ENCODE measurements at places on chromosomes 3 and 15. TPM values are rescaled to one million over a fixed set of nuclear protein-coding genes. Genes with fewer than 3 reads are reported as not detected.

- no peak overlapping the region for H3K4me3 ChIP-seq
- H3K4me1 ChIP-seq = peaks cover 79% of the 10 kb centered on the region
- no peak for DNase-seq
- no peaks in the 10 kb centered on the region for H3K36me3 ChIP-seq
These were observed 6.5 kb downstream of the KLHL24 start for GRCh38 chr3:183641882-183642281.

DNA sequence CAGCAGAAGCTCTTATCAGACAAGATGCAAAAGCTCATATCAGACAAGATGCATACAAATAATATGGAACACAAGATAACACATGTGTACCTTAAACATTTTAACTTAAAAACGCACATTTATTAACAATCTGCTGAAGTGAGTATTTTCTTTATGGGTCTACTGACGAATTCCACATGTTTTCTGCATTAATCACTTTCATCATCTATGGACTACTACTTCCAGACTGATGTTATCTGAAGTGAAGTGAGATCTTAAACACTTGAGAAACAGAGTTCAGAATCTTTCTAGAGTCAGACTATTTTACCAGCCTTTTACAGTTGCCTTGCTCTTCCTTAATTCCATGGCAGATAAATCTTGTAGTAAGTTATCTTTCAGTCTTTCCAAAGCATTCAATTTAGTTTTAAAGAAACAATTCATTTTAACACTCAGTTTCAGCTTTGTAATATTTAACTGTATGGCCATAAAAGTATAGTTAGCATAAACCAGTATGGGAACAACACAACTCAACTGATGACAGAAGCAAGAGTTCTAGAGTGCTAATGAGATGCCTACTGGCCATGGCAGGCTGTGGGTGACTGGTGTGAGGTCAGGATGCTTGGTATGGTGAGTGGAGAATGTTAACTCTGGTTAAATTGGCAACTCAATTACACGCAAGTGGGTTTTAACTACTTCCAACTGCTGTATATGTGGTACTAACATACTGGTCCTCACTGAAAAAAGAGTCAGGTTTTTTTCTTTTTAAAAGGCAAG lies 9.8 kb downstream of the CMTM6 start:
- no peaks in the 10 kb centered on the region for H3K27me3 ChIP-seq
- H3K4me1 ChIP-seq = peaks cover 8% of the 10 kb centered on the region
- DNase-seq = no peak

GRCh38 chr3:156705761-156706616 lies 31.6 kb downstream of the TIPARP start:
- no peak overlapping the region for H3K4me3 ChIP-seq
- no peaks in the 10 kb centered on the region for H3K27me3 ChIP-seq
- no peak for DNase-seq
- H3K27ac ChIP-seq = no peak overlapping the region
- H3K4me1 ChIP-seq = no peaks in the 10 kb centered on the region

- no peak overlapping the region for H3K4me3 ChIP-seq
- no peak for DNase-seq
- H3K27ac ChIP-seq = no peak overlapping the region
These were observed 181.3 kb downstream of the SNRPN start for GRCh38 chr15:25136119-25136518.

GRCh38 chr3:126018995-126019394 lies 50.0 kb downstream of the ROPN1B start:
- no peaks in the 10 kb centered on the region for H3K27me3 ChIP-seq
- no peaks in the 10 kb centered on the region for H3K36me3 ChIP-seq
- H3K4me3 ChIP-seq = no peak overlapping the region
- H3K4me1 ChIP-seq = peaks cover 26% of the 10 kb centered on the region
- no peak for DNase-seq

DNA sequence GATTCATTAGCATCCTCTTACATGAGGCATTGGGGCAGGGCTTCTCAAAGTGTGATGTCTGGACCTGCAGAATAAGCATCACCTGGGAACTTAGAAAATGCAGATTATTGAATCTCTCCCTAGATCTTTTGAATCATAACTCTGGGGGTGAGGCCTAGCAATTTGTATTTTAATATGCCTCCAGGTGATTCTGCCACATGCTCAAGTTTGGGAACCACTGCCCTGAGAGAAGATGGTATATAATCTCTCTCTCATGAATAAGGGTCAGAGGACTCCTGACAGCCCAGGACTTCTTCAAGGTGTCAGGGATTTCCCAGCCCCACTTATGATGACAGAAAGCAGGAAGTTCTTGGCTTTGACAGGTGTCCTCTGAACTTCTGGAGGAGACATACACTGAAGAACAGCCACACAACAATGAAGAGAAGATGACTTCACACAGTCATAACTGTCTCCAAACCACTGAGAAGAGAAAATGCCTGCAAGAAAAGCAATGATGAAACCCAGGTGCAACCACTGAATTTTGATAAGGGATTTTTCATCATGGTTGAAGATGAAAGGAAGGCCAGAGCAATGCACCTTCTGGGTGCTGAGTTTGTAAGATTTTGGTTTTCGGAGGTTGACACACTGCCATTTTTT lies 211.9 kb upstream of the MRPL3 start:
- H3K27ac ChIP-seq = no peak overlapping the region
- no peaks in the 10 kb centered on the region for H3K27me3 ChIP-seq
- no peak overlapping the region for H3K4me3 ChIP-seq

DNA sequence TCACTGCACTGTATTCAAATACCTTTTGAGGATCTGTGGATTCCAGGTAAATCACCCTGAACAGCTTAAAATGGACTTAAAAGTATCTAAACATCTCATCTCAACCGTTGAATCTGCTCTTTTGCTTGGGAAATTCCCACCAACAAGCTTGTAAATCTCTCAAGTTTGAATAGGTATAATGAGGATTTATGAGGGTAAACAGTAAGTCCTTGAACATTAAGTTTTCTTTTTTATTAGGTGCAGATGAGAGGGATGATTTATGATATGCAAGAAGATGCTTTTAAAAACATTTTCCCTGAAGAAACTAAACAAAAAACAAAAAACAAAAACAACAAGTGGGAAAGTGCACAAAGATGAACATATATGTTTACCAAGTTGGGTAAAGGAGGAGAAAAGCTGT lies 290.6 kb downstream of the ROBO1 start:
- no peaks in the 10 kb centered on the region for H3K4me1 ChIP-seq
- H3K27ac ChIP-seq = no peak overlapping the region
- no peaks in the 10 kb centered on the region for H3K36me3 ChIP-seq
- H3K4me3 ChIP-seq = no peak overlapping the region

GRCh38 chr3:49054344-49054862 lies 25.2 kb upstream of the IMPDH2 start:
- no peak overlapping the region for H3K4me3 ChIP-seq
- H3K27me3 ChIP-seq = no peaks in the 10 kb centered on the region
- H3K4me1 ChIP-seq = no peaks in the 10 kb centered on the region
- no peak for DNase-seq
- H3K36me3 ChIP-seq = peaks cover 82% of the 10 kb centered on the region
- H3K27ac ChIP-seq = no peak overlapping the region

- no peak for DNase-seq
- H3K27ac ChIP-seq = no peak overlapping the region
- H3K36me3 ChIP-seq = no peaks in the 10 kb centered on the region
- H3K27me3 ChIP-seq = no peaks in the 10 kb centered on the region
These were observed 449.6 kb downstream of the MECOM start for GRCh38 chr3:169213956-169214355.

GRCh38 chr15:47791161-47791560 lies 73.9 kb downstream of the SEMA6D start:
- no peaks in the 10 kb centered on the region for H3K36me3 ChIP-seq
- no peak for DNase-seq
- H3K4me3 ChIP-seq = no peak overlapping the region
- no peaks in the 10 kb centered on the region for H3K27me3 ChIP-seq

DNA sequence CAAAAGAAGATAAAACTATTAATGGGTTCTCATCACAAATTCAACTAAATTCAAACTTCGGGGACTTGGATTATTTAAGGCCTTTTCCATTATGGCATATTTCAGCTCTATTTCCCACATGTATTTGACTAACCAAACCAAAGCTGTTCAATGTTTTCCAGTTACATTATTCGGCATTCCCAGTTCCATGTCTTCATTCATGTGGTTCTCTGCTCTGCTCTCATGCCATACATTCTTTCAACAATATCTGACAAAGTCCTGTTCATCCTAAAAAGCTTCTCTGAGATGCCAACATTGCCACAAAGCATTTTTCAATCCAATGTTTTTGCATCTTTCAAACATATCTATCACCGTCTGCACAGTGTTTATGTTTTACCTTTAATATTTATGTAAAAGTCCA lies 141.4 kb downstream of the GREM1 start:
- H3K27me3 ChIP-seq = no peaks in the 10 kb centered on the region
- peaks cover 49% of the 10 kb centered on the region for H3K4me1 ChIP-seq
- DNase-seq = no peak
- H3K4me3 ChIP-seq = no peak overlapping the region
- H3K36me3 ChIP-seq = no peaks in the 10 kb centered on the region
- no peak overlapping the region for H3K27ac ChIP-seq

DNA sequence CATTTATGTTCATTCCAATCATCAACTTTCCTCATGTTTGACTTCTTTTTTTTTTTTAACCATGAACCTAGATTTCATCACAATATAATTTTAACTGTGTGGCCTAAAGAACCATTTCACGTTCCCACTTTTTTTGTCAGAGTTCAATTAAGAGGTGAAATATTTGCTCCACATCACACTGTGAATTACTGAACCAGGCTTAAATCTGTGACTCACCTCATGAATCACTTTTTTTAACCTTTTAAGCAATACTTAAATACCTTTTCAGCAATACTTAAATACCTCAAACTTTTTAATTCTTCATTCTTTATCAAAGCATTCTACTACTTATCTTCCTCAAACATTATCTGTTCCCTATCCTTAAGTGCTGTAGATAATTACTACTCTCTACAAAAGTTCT lies 137.6 kb downstream of the SI start:
- DNase-seq = no peak
- no peaks in the 10 kb centered on the region for H3K27me3 ChIP-seq
- H3K27ac ChIP-seq = no peak overlapping the region
- H3K36me3 ChIP-seq = no peaks in the 10 kb centered on the region
- no peak overlapping the region for H3K4me3 ChIP-seq

DNA sequence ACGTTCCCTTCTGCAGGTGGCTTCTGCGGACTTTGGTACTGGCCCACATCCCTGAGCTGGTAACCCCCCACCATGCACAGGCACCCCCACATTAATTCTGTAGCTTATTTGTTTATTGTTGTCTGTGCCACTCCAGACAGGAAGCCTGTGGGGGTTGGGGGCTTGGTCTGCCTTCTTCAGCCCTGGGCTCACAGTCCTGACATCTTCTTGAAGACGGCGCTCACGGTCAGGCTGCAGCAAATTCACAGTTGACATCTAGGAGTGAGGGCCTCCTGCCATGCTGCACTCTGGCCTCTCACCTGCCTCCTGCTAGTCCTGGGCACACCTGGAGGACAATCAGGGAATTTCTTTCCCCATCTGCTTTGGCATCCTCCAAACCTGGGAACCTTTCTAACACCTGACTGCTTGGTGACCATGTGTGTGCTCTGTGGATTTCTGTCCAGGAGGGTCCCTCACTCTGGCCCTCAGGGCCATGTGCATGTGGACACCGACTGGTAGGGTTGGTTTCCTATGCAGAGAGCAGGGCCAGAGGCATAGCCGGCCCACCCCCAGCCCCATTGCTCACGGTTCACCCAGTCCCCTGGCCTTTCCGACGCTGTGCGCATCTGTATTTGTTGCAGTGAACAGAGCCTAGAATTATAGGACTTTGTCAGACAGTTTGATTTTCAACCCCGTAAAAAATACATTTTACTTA lies 68.8 kb downstream of the APBA2 start:
- no peak overlapping the region for H3K27ac ChIP-seq
- peak; percentile 32 for DNase-seq
- H3K4me1 ChIP-seq = no peaks in the 10 kb centered on the region
- H3K36me3 ChIP-seq = no peaks in the 10 kb centered on the region

- H3K27ac ChIP-seq = no peak overlapping the region
- no peaks in the 10 kb centered on the region for H3K27me3 ChIP-seq
- H3K36me3 ChIP-seq = no peaks in the 10 kb centered on the region
- H3K4me3 ChIP-seq = no peak overlapping the region
These were observed 67.1 kb upstream of the USP50 start for GRCh38 chr15:50613600-50613999.

- H3K27me3 ChIP-seq = no peaks in the 10 kb centered on the region
- H3K4me1 ChIP-seq = no peaks in the 10 kb centered on the region
- no peak overlapping the region for H3K4me3 ChIP-seq
- H3K36me3 ChIP-seq = no peaks in the 10 kb centered on the region
These were observed 41.5 kb downstream of the STRIT1 start for GRCh38 chr3:155252021-155252420.

DNA sequence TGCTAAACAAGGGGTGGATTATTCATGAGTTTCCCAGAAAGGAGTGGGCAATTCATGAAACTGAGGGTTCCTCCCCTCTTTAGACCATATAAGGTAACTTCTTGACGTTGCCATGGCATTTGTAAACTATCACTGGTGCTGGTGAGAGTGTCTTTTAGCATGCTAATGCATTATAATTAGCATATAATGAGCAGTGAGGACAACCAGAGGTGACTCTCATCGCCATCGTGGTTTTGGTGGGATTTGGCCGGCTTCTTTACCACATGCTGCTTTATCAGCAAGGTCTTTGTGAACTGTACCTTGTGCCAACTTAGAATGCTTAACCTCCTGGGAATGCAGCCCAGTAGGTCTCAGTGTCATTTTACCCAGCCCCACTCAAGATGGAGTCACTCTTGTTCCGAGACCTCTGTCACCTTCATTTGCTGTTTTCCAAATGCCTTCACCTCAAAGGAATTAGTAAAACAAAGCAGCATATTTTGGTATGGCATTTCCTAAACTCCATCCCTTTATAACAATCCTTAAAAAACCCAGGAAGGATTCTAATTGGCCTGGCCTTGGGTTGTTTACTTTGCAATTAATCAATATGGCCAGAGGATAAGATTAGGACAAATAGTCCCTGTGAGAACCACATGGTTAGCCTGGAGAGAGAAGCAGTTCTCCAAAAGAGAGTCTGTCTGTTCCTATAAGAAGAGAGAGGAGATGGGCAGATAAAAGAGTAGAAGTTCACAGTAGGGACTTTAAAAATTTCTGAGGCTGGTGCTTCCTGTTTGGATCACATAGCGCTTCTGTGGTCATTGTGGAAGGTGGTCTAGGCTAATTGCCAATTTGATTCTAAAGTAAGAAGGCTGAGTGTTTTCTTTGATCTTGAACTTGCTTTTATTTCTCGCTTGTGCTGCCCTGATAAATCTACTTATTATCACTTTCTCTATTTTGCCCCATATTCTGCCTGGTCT lies 155.2 kb upstream of the EOMES start:
- no peaks in the 10 kb centered on the region for H3K4me1 ChIP-seq
- no peaks in the 10 kb centered on the region for H3K36me3 ChIP-seq
- H3K27me3 ChIP-seq = no peaks in the 10 kb centered on the region

The SUMF1 gene
- 8.4 TPM for polyA plus RNA-seq

The MORC1 gene
- not detected for polyA plus RNA-seq

The IMPG2 gene
- polyA plus RNA-seq = 0.07 TPM

The ST3GAL6 gene
- 2.4 TPM for polyA plus RNA-seq

All from sigmoid colon (tissue), 7 donors.